ENCODE measurements at places on chromosomes 4 and X. TPM values are rescaled to one million over a fixed set of nuclear protein-coding genes. Genes with fewer than 3 reads are reported as not detected.

DNA sequence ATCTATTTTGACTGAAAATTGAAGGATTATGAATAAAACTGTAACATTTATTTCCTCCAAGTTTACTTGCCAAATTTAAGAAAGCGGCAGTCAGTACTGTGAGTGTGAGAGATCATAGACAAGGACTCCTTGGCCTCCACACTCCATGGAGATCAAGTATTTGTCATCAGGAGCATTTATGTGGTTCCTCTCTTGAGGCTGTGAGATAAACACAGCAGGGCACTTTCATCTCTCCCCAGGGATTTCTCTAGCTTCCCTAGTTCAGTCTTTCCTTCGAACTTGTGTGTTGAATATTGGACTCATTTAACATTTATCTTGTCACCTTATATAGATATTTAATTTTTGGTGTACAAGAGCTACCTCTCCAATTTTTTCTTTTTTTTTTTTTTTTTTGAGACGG lies 40.8 kb downstream of the PDE5A start:
- H3K4me1 ChIP-seq: no peaks in the 10 kb centered on the region
- DNase-seq: no peak
- no peaks in the 10 kb centered on the region for H3K27me3 ChIP-seq
- no peak overlapping the region for H3K27ac ChIP-seq
- H3K4me3 ChIP-seq: no peak overlapping the region

GRCh38 chr4:153623491-153623890 lies 60.6 kb upstream of the TLR2 start:
- no peak for DNase-seq
- no peak overlapping the region for H3K27ac ChIP-seq
- no peaks in the 10 kb centered on the region for H3K4me1 ChIP-seq
- no peaks in the 10 kb centered on the region for H3K27me3 ChIP-seq
- peaks cover 80% of the 10 kb centered on the region for H3K36me3 ChIP-seq
- H3K4me3 ChIP-seq: no peak overlapping the region

The SMARCA1 gene
- 24.1 TPM for total RNA-seq

The NPY2R gene
- not detected for total RNA-seq

The CDS1 gene
- total RNA-seq: 0.49 TPM

Measured in right lobe of liver (tissue), 6 donors.